ENCODE measurements at places on chromosomes 11 and 22.

DNA sequence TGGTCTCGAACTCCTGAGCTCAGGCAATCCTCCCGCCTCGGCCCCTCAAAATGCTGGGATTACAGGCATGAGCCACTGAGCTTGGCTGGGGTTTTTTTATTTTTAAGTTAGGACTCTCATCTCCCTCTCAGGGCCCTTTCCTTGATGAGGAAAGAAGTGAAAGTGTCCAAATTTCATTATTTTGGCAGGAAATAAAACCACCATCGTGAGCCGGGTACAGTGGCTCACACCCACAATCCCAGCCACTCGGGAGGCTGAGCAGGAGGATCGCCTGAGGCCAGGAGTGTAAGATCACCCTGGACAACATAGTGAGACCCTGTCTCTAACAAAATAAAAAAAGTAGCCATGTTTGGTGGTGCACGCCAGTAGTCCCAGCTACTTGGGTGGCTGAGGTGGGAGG lies 99.4 kb downstream of the FBXO7 start:
- no peak for DNase-seq

DNA sequence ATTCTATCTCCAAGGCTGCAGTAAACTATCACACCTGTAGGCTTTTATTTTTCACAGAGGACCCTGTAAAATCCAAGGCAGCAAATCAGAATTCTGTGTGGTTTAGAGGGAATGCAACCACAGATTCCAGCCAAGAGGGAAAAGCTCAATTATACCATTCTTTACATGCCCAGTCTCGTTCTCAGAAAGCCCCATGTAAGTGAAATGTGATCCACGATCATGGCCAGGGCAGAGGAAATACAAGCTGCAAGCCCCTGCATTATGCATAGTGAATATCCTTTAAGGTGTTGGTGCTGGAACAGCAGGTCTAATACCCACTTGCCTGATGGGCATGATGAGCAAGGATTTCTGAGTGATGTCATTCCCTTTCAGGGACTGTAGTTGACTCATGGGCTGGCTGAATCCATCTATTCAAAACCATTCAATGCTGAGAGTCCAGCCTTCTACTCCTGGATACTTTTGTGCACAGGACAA lies 198.7 kb upstream of the MTMR2 start:
- no peak for DNase-seq

GRCh38 chr22:37196539-37197450 lies 8.7 kb upstream of the C1QTNF6 start:
- DNase-seq: no peak

- peak; percentile 56 for DNase-seq
Observed at GRCh38 chr11:33802194-33802950, 28.1 kb upstream of the FBXO3 start.

DNA sequence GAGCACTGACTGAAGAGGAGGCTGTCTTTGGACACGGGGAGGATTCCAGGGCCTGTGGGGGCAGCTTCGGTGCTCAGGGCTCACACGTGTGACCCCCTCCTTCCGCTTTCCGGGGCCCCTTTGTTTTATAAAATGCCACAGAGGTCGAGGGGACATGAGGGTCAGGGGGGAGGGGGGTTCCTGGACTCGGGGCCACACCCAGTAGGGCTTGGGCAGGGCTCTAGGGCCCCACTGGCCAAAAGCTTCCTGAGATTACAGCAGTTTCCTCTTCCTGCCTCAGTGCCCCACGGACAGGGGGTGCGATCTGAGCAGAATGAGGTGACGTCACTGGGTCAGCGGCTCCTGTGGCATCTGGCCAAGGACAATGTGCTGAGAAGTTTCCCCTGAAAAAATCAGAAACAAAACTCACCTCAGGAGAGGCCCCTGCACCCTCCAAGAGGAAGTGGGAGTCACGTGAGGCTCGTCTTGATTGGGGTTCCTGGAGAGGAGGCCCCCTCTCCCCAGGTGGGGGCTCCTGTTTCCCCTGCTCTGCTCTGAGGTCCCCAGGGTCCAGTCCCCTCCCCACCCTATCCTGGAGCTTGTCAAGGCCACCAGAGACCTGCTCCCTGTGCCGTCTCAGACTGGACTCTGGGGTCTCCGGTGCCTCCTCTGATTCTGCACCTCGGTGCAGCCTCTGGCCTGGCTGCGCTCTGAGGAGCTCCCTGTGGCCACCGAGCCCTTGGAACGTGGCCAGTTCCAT lies 6.4 kb upstream of the IFITM3 start:
- DNase-seq: no peak

DNA sequence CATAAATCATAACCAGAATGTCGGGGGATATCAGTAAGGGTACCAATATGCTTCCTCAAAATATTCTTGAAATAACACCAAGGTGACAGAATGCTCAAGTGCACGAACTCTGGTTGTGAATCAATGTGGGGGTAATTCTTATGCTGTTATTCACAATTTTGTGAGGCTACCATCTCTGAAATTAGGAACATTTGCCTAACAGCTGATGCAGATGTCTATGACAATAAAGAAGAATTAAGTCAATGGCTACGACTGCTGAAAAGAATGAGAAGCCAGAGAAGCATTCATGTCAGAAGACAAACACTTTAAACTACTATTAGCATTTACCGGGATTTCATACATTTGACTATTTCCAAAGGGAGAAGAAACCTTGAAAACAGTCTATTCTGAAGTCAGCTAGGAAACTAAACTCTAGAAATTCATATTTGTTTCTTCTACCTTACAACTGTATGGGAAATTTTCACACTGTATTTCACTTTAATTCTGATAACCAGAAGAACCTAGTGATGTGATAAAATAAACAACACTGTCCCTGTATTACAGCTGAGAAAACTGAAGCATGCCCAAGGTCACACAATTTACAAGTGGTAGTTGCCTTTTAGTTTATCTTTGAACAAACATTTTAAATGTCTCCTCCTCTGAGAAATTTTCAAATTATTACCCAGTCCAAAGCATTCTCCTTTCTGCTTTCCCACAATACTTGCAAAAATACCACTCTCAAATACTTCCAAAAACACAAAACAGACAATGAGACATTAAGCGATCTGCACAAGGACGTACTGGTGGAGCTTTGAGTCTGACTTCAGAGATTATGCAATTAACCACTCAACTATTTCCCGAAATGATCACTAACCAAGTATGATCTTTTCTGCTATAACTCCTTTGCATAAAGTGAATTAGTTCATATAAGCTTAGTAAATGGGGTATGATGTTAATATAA lies 18.0 kb upstream of the ARHGAP32 start:
- no peak for DNase-seq

GRCh38 chr11:108818971-108819370 lies 154.1 kb downstream of the DDX10 start:
- no peak for DNase-seq

DNA sequence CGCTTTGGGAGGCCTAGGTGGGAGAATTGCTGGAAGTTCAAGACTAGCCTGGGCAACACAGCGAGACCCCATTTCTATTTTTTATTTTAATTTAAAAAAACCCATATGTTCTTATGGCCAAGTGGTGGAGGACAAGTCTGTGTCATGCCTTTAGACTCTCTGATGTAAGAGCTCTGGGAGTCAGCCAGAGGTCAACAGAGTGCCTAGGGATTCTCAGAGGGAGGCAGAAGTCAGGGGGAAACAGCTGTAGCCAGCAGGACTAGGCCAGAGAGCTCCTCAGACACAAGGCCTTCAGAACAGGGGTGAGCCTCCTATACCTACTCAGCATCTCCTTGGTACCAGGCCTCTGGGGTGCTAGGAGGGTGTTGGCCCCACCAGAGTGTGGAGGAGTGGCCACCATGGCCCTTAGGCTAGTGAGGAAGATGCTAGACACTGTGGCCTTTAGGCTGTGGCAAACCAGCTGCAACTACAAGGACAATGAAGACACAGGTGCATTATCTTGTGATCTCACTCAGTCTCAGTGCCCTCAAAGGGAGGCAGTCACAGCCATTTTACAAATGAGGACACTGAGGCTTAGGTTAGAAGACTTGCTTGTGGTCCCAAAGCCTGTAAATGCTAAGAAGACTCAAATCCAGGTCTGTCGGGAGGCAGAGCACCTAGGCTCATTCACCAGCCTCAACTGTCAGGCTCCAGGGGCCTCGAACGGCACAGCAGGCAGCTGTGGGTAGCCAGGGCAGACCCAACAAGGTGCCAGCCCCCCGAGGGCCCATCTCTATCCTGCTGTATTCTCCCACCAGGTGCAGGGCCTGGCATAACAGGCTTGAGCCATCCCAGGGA lies 5.0 kb downstream of the ZP1 start:
- no peak for DNase-seq

GRCh38 chr11:64352099-64352994 lies 6.6 kb upstream of the RPS6KA4 start:
- DNase-seq: no peak

DNA sequence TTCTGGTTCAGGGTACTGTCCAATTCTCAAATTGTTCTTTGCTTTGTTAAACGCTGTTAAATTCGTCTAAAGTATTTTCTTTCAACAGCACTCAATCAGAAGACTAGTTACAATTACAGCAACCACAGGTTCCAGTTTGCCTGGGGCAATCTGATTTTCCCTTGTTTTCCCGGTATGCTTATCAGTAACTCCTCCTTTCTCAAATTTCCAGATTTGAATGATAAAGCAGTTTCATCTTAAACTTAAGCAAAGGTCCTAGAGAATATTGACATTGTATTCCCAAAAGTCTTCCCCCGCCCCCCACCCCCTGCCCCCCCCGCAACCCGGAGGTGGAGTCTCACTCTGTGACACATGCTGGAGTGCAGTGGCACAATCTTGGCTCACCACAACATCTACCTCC lies 10.5 kb upstream of the USP28 start:
- DNase-seq: no peak

- DNase-seq: no peak
Observed at GRCh38 chr11:63682066-63683021, 1.0 kb downstream of the RTN3 start.

DNA sequence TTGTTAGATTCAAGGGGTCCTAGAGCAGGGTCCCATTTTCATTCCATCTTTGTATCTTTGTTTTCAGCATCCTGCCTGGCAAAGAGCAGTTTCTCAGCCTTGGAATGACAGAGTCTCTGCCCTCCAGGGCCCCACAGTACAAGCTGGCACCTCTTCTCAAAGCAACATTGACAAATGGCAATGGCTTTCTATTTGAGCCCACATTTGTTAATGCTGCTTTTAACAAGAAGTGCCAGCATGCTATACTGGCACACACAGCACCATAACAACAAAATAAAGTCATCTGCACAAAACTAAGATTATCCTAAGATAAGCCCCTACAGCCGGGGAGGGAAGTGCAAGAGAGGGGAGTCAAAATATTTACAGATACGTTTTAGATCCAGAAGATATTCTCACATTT lies 309.7 kb upstream of the C11orf87 start:
- peak; percentile 18 for DNase-seq

GRCh38 chr11:75600356-75600755 lies 38.3 kb downstream of the SERPINH1 start:
- DNase-seq: no peak

DNA sequence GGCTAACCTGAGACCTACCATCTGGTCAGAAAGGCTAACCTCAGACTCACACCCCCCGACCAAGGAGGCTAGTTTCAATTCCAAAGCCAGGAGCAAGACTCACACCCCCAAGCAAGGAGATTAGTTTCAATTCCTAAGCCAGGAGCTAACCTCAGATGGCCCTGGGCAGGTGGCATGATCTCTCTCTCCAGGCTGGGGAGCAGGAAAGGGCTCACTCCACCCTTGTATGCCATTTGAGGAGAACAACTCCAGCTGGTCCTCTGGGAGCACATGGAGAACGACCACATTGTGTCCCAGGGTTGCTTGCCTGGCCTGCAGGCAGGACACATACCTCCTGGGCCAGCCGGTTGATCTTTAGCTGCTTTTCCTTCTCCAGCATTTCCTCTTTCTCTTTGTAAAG lies 32.6 kb downstream of the USH1C start:
- DNase-seq: no peak

GRCh38 chr22:28736301-28737155 lies 5.1 kb downstream of the CHEK2 start:
- DNase-seq: no peak

DNA sequence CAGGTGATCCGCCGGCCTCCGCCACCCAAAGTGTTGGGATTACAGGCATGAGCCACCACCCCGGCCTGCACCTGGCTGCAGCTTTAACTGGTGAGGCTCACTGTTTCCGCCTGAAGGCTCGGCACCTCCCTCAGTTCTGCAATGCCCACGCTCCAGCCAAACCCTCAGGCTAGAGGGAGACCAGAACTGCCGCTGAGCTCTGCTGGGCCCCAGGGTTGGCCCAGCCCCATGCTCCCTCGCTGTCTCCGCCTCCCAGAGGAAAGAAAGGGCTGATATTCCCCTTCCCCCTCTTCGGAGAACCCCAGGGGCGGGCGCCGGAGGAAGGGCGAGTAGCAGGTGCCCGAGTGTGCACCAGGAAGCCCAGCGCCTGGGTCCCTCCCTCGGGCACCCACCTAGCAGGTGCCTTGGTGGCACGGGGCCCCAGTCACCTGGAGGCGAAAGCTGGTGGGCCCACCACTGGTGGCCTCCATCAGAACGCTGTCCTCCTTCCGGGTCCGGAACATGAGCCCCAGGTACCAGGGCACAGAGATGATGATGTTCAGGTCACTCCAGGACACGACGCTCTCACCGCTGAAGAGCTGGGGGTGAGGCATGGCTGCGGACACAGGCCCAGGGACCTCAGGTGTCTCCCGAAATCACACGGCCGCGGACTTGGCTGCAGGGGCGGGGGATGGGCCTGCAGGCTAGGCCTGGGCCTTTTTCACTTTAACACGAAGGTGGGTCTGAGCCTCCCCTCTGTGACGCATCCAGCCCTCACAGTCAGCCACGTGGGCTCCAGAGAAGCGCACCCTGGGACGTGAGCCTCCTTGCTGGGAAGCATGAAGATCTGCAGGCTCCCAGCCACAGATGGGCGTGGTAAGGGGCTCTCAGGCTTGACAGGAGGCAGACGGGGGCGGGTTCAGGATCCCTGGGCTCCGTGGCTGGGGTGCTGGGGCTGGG lies 73.3 kb downstream of the TRMU start:
- no peak for DNase-seq

- DNase-seq: no peak
Observed at GRCh38 chr11:12148466-12148865, 38.1 kb downstream of the MICAL2 start.

DNA sequence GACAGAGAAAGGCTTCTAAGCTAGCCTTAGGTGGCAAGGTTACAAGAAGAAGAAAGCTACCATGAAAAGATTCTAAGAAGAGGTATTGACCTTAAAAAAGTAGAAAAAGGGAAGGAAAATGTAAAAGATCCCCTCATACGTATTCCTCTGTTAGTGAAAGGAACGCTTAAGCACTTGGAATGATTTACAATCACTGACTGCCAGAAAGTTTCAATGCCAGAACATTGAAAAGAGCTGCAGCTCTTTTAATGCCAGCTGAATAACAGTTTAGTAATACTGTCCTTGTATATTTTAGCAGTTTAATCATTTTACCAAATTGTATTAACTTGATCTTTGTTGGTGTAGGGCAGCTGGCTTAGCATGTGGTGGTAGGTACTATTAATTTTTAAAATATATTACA lies 650.7 kb downstream of the FAM181B start:
- DNase-seq: no peak

Data from hematopoietic multipotent progenitor cell (in vitro differentiated cells).